ENCODE measurements at places on chromosomes 16 and 17.

DNA sequence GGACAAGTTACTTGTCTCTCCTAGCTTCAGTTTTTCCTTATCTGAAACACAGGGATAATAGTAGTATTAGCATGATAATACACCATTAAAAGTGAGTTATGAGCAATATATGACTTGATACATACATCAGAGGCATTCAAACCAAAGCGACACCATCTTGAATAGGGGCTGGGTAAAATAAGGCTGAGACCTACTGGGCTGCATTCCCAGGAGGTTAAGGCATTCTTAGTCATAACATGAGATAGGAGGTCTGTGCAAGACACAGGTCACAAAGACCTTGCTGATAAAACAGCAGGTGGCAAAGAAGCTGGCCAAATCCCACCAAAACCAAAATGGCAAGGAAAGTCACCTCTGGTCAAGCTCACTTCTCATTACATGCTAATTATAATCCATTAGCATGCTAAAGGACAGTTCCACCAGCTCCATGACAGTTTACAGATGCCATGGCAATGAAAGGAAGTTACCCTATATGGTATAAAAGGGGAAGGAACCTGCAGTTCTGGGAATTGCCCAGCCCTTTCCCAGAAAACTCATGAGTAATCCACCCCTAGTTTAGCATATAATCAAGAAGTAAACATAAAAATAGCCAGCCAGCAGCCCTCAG lies 37.2 kb upstream of the HS3ST3A1 start:
- DNase-seq = no peak

GRCh38 chr17:81612172-81612970 lies 24.5 kb downstream of the NPLOC4 start:
- DNase-seq = no peak

DNA sequence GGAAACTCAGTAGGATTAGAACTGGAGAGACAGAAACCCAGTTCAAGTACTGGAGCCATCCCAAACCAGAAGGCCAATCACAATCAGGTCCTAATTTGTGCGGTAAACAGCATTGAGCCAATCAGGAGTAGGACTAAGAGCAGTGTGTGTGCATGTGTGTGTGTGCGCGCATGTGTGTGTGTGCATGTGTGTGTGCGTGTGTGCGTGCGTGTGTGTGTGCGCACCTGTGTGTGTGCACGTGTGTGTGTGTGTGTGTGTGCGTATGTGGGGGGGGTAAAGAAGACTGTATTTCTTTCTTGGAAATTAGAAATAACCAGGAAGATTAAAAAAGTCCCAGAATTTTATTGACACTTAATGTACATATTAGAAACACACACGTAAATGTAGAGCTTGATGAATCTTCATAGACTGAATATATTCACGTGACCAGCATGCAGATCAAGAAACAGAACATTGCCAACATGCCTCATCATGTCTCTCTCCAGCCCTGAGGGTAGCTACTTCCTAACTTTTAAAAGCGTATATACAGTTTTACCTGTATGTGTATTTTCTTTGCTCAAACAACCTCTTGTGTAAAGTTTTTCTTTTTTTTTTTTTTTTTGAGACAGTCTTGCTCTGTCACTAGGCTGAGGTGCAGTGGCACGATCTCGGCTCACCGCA lies 919 bp upstream of the DHRS7C start:
- no peak for DNase-seq

GRCh38 chr16:8886593-8887430 lies 4.7 kb downstream of the LITAFD start:
- DNase-seq = no peak

- no peak for DNase-seq
Observed at GRCh38 chr17:5531085-5531418, 44.7 kb downstream of the MIS12 start.

DNA sequence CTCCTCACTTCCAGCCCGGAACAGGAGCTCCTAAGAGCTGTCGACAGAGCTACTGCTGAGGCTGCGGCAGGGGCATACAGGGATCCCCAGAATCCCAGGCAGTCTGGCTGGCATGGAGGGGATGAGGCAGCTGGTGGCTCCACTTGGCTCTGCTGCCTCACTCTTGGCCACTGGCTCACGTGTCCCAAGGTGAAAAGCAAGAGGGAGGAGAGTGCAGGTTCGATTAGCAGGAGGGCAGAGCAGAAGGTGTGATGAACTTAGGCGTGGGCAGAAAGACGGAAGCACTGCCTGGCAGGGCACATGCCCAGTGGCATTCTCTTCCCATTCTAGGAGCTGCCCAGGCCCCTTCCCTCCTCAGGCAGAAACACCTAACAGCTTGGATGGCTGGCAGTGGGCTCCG lies 11.3 kb upstream of the TBX21 start:
- DNase-seq = no peak

- DNase-seq = no peak
Observed at GRCh38 chr17:5096731-5097100, 15.0 kb downstream of the ZNF232 start.

GRCh38 chr17:7191069-7191468 lies 11.9 kb upstream of the ASGR1 start:
- no peak for DNase-seq

DNA sequence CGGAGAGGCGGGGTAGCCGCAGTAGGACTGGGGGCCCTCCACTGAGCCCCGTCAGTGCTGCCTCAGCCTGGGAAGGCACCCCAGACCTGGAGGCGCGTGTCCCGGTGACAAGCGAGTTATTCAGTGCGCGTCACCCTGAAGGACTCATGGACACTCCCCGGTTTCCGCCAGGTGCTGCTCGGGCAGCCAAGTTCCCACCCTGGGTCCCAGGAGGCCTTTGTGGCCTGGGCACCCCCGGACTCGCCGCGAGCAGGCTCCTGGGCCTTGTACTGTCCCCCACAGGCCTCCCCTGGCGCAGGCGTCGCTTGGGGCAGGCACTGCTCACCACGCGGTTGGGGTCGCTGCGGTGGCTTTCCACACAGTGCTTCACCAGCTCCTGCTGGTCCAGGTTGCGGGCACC lies 7.6 kb downstream of the RNF166 start:
- no peak for DNase-seq

DNA sequence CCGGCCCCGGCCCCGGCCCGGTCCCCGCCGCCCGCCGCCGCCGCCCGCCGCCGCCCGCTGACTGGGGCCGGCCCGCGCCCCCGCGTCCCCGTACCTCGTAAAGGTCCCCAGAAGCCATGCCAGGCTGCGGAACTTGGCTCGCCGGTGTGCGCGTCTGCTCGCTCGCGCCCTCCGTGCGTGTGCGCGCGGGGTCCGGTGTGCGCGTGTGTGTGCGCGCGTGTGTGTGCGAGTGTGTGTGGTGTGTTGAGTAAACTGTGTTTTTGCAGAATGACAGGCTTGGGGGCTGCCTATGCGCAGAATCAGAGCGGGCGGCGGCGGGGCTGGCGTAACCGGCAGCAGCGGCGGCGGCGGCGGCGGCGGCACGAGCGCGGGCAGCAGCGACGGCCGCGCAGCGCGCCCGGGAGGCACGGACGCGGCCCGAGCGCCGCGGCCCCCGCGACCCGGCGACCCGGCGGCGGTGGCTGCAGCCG lies 307 bp downstream of the CDYL2 start:
- DNase-seq = no peak

GRCh38 chr16:22014271-22014873 lies 6.5 kb downstream of the MOSMO start:
- no peak for DNase-seq

All from NCI-H2171 treated with DMSO at 0.1 percent for 48 hours (cell line).